Naive B cell (primary cell): ENCODE measurements at places on chromosomes 5 and 9. TPM values are rescaled to one million over a fixed set of nuclear protein-coding genes. Genes with fewer than 3 reads are reported as not detected.

- no peak for DNase-seq
- H3K4me3 ChIP-seq: no peak overlapping the region
- no peaks in the 10 kb centered on the region for H3K36me3 ChIP-seq
- H3K4me1 ChIP-seq: peaks cover 8% of the 10 kb centered on the region
Observed at GRCh38 chr5:156825688-156826087, 24.4 kb upstream of the PPP1R2B start.

The C7 gene
- polyA plus RNA-seq: not detected

The GFI1B gene
- 0.89 TPM for polyA plus RNA-seq

DNA sequence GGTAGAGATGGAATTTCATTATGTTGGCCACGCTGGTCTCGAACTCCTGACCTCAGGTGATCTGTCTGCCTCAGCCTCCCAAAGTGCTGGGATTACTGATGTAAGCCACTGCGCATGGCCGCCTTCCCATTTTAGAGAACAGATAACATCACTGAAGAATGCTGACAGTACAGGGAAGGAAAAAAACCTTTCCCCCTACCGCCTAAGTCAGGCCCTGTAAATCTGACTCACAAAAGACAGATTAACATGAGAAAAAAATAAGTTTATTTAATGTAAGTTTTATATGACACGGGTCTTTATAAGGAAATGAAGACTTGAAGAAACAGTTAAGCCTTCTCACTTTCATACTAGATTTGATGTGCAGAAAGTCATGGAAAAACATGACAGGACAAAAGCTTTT lies 227.2 kb upstream of the ZNF608 start:
- no peak for DNase-seq
- no peak overlapping the region for H3K4me3 ChIP-seq
- H3K36me3 ChIP-seq: no peaks in the 10 kb centered on the region
- peak overlapping the region; percentile 20 for H3K27ac ChIP-seq
- peaks cover 6% of the 10 kb centered on the region for H3K27me3 ChIP-seq

DNA sequence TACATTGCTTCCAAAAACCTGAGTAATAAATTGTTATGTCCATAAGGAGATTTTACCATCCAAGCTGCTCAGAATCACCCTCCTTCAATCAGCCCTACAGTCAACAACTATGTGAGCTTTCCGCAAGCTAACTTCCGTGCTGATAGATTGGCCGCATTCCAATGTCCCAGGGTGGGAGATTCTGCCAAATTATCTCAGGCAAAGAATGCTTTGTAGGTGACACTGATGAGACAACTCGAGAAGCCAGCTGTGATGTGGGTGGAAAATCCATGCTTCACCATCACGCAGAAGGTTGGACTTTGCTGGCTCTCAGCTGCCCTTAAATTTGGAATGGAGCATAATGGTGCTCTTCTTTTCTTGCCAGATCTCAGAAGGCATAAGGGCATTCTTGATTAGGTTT lies 44.9 kb upstream of the HCN1 start:
- no peaks in the 10 kb centered on the region for H3K36me3 ChIP-seq
- DNase-seq: no peak
- H3K27me3 ChIP-seq: no peaks in the 10 kb centered on the region
- H3K4me1 ChIP-seq: no peaks in the 10 kb centered on the region

DNA sequence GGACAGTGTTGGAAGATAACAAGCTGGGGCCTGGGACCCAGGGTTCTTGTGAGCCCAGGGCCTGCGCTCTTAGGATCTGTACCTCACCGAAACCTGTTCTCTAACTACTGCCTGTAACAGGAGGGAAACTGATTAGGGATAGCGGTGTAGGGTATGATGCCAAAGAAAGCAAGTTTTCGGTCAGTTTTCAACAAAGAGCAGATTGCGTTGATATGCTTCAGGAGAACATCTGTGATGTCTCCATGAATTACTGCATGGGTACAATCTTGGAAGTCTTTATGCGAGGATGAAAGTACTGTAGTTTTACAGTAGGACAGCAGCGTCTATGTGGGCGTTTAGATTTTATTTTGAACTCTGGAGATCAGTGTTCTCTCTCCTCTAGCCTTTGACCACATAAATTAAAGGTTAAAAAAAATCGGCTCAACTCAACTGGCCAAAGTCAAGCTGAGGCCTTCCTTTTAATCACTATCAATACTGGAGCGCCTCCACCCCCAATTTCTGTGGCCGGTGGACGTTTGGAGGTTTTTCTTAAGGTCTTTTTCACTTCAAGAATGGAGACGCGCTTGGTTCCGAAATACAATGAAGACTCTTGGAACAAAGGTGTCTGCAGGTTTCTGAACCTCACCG lies 3.0 kb downstream of the NFIL3 start:
- DNase-seq: no peak
- peaks cover 33% of the 10 kb centered on the region for H3K27me3 ChIP-seq
- H3K4me1 ChIP-seq: peaks cover 38% of the 10 kb centered on the region
- no peak overlapping the region for H3K27ac ChIP-seq
- H3K4me3 ChIP-seq: peak overlapping the region; percentile 41

DNA sequence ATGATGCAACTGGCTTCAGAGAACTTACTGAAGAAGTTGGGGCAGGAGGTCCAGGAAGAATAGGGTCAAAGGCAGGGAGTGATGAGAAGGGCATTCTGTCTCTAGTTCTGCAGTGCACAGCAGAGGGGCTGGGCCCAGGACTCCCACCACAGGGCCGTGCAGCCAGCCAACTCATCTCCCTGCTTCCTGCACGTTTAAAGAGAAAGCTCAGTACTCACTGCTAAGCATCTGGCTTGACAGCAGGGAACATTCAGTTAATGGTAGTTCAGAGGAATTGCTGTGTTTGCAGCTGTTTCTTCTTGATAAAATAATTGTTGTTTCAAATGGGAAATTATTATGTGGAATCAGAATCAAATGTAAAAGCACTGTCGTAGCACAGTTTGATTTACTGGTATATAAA lies 25.6 kb upstream of the SCAMP1 start:
- H3K36me3 ChIP-seq: peaks cover 11% of the 10 kb centered on the region
- peaks cover 41% of the 10 kb centered on the region for H3K27me3 ChIP-seq
- no peak for DNase-seq
- no peaks in the 10 kb centered on the region for H3K4me1 ChIP-seq

GRCh38 chr5:141772281-141772680 lies 90.3 kb upstream of the ARAP3 start:
- H3K4me3 ChIP-seq: no peak overlapping the region
- peaks cover 52% of the 10 kb centered on the region for H3K27me3 ChIP-seq
- no peak overlapping the region for H3K27ac ChIP-seq
- H3K36me3 ChIP-seq: no peaks in the 10 kb centered on the region
- no peaks in the 10 kb centered on the region for H3K4me1 ChIP-seq

The PROB1 gene
- polyA plus RNA-seq: 0.80 TPM

- no peak for DNase-seq
- H3K36me3 ChIP-seq: no peaks in the 10 kb centered on the region
- no peak overlapping the region for H3K4me3 ChIP-seq
Observed at GRCh38 chr9:126109575-126109974, 217.1 kb upstream of the MVB12B start.

The FCN2 gene
- polyA plus RNA-seq: not detected

- no peaks in the 10 kb centered on the region for H3K4me1 ChIP-seq
- no peak overlapping the region for H3K27ac ChIP-seq
- DNase-seq: no peak
- no peak overlapping the region for H3K4me3 ChIP-seq
Observed at GRCh38 chr5:74517700-74518099, 122.8 kb downstream of the ENC1 start.

DNA sequence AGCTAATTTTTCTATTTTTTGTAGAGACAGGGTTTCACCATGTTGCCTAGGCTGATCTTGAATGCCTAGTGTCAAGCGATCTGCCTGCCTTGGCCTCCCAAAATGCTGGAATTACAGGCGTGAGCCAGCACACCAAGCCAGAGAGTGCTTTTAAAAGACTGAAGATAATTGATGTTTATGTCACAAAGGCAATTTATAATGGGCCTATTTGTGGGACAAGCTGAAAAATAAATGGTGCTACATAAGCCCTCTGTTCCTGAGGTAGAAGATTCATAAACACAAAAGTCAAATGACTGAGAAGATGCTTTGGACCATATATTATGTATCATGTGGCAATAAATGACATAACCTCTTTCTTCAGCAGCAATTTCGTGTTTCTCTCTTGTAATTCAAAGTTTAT lies 329.6 kb downstream of the GABRB2 start:
- H3K27ac ChIP-seq: no peak overlapping the region
- no peaks in the 10 kb centered on the region for H3K4me1 ChIP-seq
- H3K4me3 ChIP-seq: no peak overlapping the region

GRCh38 chr5:5104550-5104949 lies 35.6 kb upstream of the ADAMTS16 start:
- H3K27ac ChIP-seq: no peak overlapping the region
- no peak overlapping the region for H3K4me3 ChIP-seq
- H3K4me1 ChIP-seq: no peaks in the 10 kb centered on the region
- H3K36me3 ChIP-seq: no peaks in the 10 kb centered on the region
- no peak for DNase-seq
- no peaks in the 10 kb centered on the region for H3K27me3 ChIP-seq

- peaks cover 36% of the 10 kb centered on the region for H3K4me1 ChIP-seq
- H3K27me3 ChIP-seq: no peaks in the 10 kb centered on the region
- no peak overlapping the region for H3K4me3 ChIP-seq
- no peaks in the 10 kb centered on the region for H3K36me3 ChIP-seq
- no peak for DNase-seq
Observed at GRCh38 chr9:133880851-133881661, 111.1 kb downstream of the VAV2 start.

- H3K4me1 ChIP-seq: no peaks in the 10 kb centered on the region
- no peak for DNase-seq
- H3K27me3 ChIP-seq: peaks cover 3% of the 10 kb centered on the region
Observed at GRCh38 chr9:127545196-127546124, 66.6 kb upstream of the STXBP1 start.

The SPINK1 gene
- polyA plus RNA-seq: not detected

The NSMF gene
- 3.1 TPM for polyA plus RNA-seq

GRCh38 chr5:158718738-158719505 lies 380.8 kb downstream of the EBF1 start:
- DNase-seq: no peak
- H3K36me3 ChIP-seq: peaks cover 13% of the 10 kb centered on the region
- no peak overlapping the region for H3K4me3 ChIP-seq

GRCh38 chr5:10288592-10289219 lies 19.0 kb downstream of the CMBL start:
- no peaks in the 10 kb centered on the region for H3K36me3 ChIP-seq
- H3K4me1 ChIP-seq: peaks cover 8% of the 10 kb centered on the region
- no peak overlapping the region for H3K4me3 ChIP-seq
- DNase-seq: no peak
- peaks cover 13% of the 10 kb centered on the region for H3K27me3 ChIP-seq
- no peak overlapping the region for H3K27ac ChIP-seq

The CDC37L1 gene
- 21.3 TPM for polyA plus RNA-seq

The BTNL3 gene
- not detected for polyA plus RNA-seq

GRCh38 chr5:17178373-17178675 lies 39.1 kb upstream of the BASP1 start:
- no peak overlapping the region for H3K4me3 ChIP-seq
- H3K36me3 ChIP-seq: no peaks in the 10 kb centered on the region
- no peak for DNase-seq
- H3K27me3 ChIP-seq: no peaks in the 10 kb centered on the region

The MARVELD2 gene
- polyA plus RNA-seq: not detected

DNA sequence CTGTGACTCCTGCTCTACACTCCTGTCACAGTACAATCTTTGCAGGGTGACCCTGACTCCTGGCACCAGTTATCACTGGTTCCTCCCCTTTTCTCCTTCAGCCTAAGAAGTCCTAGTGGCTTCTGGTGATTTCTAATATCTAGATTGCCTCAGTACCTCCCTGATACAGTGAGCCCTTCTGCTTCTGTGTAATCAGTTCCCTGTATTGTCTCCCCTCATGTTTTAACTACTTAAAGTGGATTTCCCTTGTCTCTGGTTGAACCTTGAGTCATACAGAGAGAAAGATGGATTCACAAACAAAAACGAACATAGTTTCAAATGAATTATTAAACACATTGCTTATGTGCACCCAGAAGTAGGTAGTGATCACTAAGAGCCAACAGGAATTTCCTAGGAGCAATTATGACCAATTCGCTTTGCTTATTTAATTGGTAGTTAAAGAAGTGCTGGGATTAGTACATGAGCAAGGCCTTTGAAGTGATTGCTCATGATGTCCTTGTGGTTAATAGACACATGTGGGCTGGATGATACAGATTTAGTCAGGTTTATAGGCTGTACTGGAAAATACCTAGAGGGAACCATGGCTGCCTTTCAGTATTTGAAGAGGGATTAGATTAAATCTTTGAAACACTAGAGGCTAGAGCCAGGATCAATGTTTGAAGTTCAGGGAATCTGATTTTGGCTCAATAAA lies 145.8 kb upstream of the MEF2C start:
- H3K27me3 ChIP-seq: no peaks in the 10 kb centered on the region
- peaks cover 8% of the 10 kb centered on the region for H3K36me3 ChIP-seq
- no peak overlapping the region for H3K27ac ChIP-seq
- peaks cover 5% of the 10 kb centered on the region for H3K4me1 ChIP-seq
- DNase-seq: no peak

DNA sequence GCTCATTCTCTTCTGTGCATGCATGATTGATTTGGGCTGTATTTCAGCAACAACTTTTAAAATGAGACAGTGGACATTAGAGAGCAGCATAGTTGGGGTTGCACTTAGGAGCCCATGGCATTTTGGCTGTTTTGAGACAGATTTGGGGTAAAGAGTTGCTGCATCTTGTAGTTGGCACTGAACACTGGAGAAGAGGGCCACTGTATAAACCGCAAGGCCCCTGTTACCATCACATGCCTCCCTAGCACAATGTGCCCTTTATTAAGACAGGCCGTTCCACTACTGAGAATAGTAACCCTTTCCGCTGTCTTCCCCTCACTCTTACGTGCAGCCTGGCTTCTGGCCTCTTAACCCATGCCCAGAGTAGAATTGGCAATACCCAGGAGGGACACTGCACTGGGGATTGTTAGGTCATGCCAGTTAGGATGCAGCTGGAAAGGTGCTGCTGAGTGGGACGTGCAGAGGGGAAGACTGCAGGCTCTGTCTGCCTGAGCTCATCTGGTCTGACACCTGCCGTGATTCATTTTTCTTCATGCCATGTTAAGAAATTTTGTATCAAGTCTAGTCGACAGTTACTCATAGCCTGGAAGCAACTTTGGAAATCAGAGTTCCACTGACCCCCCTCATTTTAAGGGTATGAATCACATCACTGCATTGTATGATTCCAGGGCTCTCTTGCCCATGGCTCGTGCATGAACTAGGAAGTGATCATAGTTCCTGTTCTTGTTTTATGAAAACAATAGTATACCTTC lies 146.9 kb upstream of the DMRT1 start:
- no peak overlapping the region for H3K27ac ChIP-seq
- no peak overlapping the region for H3K4me3 ChIP-seq
- no peak for DNase-seq
- H3K4me1 ChIP-seq: peaks cover 26% of the 10 kb centered on the region
- H3K27me3 ChIP-seq: peaks cover 6% of the 10 kb centered on the region
- H3K36me3 ChIP-seq: no peaks in the 10 kb centered on the region
